Urinary bladder (tissue), 4 donors: ENCODE measurements at places on chromosomes 4 and X. TPM values are rescaled to one million over a fixed set of nuclear protein-coding genes. Genes with fewer than 3 reads are reported as not detected.

CSN1S1 gene
- not detected for total RNA-seq

SLC4A4 gene
- total RNA-seq: 11.7 TPM

FGF5 gene
- total RNA-seq: 0.05 TPM

LARP1B gene
- total RNA-seq: 55.4 TPM

TDO2 gene
- 3.9 TPM for total RNA-seq

MTNR1A gene
- 1.9 TPM for total RNA-seq
